Tibial nerve (tissue), 4 donors: ENCODE measurements at places on chromosomes 7 and 10. TPM values are rescaled to one million over a fixed set of nuclear protein-coding genes. Genes with fewer than 3 reads are reported as not detected.

DNA sequence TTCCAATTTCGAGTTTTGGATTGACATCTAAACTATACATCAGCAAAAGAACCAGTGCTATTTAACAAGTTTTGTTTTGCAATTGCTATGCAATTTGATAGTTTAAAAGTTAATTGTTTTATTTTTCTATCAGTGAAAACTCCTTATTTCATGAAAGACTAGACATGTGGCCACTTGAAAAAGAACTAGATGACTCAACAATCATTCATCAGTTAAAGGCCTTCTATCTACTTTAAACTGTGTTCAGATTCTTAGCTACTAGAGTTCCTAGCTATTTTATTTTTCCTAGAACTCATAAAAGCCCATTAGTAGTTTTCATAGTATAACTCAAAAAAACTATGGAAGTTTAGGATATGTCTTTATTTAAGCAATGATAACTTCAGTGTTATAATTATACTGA is 104.6 kb upstream of the LSM8 start:
- no peaks in the 10 kb centered on the region for H3K36me3 ChIP-seq
- no peaks in the 10 kb centered on the region for H3K4me1 ChIP-seq
- H3K4me3 ChIP-seq: no peak overlapping the region
- no peaks in the 10 kb centered on the region for H3K27me3 ChIP-seq
- no peak for DNase-seq

DNA sequence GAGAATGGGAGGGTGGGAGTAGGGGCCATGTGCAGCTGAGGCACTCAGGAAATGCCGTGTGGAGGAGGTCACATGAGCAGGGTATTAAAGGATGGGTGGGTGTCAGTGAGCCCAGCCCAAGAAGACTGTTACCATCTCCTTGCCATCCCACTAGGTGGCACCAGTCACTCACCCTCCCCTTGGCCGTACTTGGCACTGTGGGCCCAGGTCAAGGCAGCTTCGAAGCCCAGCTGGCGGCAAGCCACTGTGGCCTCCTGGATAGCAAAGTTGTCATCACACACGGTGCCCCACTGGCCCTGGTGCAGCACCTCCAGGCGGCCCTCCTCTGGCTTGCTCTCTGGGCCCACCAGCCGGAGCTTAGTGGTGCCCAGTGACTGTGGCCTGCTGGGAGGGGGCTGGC is 5.4 kb downstream of the LOXL4 start:
- H3K4me1 ChIP-seq: no peaks in the 10 kb centered on the region
- no peak overlapping the region for H3K4me3 ChIP-seq
- H3K27me3 ChIP-seq: no peaks in the 10 kb centered on the region
- no peaks in the 10 kb centered on the region for H3K36me3 ChIP-seq

Gene ARPC1B
- 312 TPM for total RNA-seq

Gene RNF133
- total RNA-seq: 2.4 TPM

DNA sequence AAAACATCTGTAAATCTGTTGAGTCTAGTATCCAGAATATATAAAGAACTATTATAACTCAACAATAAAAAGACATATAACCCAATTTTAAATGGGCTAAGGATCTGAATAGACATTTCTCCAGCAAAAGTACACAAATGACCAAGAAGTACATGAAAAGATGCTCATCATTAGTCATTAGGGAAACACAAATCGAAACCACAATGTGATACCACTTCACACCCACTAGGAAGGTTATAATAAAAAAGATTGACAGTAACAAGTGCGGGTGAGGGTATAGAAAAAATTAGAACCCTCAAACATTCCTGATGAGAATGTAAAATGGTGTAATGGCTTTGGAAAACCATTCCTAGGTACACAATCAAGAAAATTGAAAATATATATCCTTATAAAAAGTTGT is 4.1 kb downstream of the XPNPEP1 start:
- DNase-seq: no peak
- no peak overlapping the region for H3K4me3 ChIP-seq
- H3K27ac ChIP-seq: no peak overlapping the region
- no peaks in the 10 kb centered on the region for H3K27me3 ChIP-seq

- H3K4me3 ChIP-seq: no peak overlapping the region
- H3K4me1 ChIP-seq: no peaks in the 10 kb centered on the region
These were observed 33.6 kb downstream of the POT1 start for GRCh38 chr7:124896001-124896400.

Gene PRTFDC1
- total RNA-seq: 1.5 TPM

DNA sequence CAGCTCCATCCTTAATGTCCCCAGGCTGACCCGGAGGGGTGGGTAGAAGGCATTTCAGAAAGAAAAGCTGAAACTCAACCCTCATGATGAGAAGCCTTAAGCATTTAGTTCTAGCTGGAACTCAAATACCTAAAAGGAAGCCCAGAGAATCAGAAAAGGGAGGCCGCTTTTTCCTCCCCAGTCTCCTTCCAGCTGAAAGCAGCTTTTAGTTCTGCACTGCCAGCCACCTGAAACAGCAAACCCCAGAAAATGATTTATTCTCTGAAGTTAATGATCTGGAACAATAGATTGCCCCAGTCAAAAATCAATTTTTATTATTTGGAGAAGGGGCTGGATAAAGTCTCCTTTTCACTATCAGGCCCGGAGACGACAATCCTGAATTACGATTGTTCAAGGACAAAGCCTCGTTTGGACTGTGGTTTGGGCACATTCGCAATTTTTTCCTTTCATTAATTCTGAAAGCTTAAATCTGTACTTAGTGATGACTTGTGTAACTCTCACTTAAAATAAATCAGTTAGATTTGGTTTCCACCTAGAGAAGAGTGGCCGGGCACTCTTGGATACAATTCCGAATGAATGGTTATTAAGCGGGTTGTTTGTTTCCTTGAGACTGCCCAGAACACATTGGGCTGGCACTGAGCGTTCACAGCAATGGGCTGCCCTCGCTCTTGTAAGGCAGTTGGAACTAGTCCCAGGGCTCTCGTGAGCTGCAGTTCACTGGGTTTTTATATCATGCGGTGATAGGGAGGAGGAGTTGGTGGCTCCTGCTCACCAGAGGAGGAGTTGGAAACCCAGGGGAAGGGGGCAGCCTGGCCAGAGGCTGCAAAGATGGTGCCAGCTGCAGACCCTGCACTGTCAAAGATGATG is 262.2 kb downstream of the CCSER2 start:
- H3K4me1 ChIP-seq: no peaks in the 10 kb centered on the region
- H3K27ac ChIP-seq: no peak overlapping the region
- no peak overlapping the region for H3K4me3 ChIP-seq
- H3K36me3 ChIP-seq: no peaks in the 10 kb centered on the region
- H3K27me3 ChIP-seq: no peaks in the 10 kb centered on the region

Gene CAV1
- total RNA-seq: 295 TPM

DNA sequence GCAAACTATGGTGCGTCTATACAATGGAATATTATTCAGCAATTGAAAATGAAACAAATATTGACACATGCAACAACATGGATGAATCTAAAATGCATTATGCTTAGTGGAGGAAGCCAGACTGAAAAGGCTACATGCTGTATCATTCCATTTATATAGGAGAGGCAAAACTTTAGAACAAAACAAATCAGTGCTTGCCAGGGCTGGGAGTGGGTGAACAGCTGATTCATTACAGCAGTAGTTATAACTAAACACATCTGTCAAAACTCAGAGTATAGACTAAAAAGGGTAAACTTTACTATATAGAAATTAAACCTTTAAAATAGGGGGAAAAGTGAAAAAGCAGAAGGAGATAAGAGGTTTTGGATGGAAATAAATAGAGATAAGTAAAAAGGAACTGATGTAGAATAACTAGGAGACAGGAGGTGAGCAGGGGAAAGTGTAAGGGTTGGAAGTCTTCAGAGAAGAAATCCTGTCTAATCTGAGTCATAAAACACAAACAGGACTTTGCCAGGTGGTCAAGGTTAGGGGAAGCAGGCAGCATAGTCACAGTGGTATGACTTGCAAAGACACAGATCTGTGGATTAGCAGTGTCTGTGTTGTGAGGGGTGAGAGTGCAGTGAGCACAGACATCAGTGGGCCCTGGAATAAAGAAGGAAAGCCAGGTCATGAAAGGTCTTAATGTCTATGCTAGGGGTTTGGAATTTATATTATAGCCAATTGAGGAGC is 349.8 kb downstream of the PHTF2 start:
- no peak overlapping the region for H3K27ac ChIP-seq
- no peak overlapping the region for H3K4me3 ChIP-seq
- H3K4me1 ChIP-seq: no peaks in the 10 kb centered on the region
- DNase-seq: no peak
- no peaks in the 10 kb centered on the region for H3K27me3 ChIP-seq

- no peak overlapping the region for H3K27ac ChIP-seq
- H3K4me1 ChIP-seq: no peaks in the 10 kb centered on the region
- H3K27me3 ChIP-seq: no peaks in the 10 kb centered on the region
- no peak for DNase-seq
- no peaks in the 10 kb centered on the region for H3K36me3 ChIP-seq
- H3K4me3 ChIP-seq: no peak overlapping the region
These were observed 648.1 kb downstream of the ANKRD7 start for GRCh38 chr7:118872568-118872967.

- no peak overlapping the region for H3K27ac ChIP-seq
- no peak for DNase-seq
- no peaks in the 10 kb centered on the region for H3K27me3 ChIP-seq
These were observed 82.3 kb downstream of the HTR7 start for GRCh38 chr10:90775351-90776028.

GRCh38 chr10:31707093-31708039 is 221.3 kb downstream of the ARHGAP12 start:
- peak; percentile 40 for DNase-seq
- no peak overlapping the region for H3K4me3 ChIP-seq
- peaks cover 48% of the 10 kb centered on the region for H3K4me1 ChIP-seq

DNA sequence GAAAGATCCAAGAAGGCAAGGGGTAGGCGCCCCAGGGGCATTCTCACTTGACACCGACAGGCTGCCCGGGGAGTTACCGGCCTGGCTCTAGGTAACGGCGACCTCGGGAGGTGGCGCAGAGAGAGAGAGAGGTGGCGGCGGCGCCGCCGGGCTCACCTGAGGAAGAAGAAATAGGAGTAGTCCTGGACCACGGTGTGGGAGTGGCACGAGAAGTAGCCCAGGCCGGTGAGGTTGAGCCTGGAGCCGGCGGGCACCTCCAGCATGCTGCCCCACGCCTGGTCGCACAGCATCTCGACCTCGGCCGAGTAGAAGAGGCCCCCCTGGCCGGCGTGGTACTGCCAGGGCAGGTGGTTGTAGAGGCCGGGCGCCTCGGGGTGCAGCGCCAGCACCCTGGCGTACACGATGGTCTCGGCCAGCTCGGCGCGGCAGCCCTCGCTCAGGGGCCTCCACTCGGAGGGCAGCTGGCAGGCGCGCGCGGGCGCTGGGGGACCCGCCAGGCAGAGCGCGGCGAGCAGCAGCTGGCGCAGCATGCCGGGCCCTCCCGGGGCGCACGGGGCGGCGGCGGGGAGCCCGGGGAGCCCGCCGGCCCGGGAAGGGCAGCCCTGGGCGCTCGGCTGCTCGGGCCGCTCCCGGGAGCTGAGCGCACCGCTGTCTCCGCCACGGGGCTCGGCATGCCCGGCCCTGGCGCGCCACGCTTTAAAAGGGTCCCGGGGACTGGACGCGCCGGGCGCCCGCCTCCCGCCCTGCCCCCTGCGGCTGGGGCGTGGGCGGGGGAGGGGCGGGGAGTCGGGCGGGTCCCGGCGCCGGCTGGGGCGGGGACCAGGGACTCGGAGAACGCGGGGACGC is at the start of gene CCDC3:
TSS of gene CCDC3 (minus strand) at position 673 of the 846 bp plus-strand sequence. CDS start at position 530, 143 bp downstream.
- H3K4me1 ChIP-seq: no peaks in the 10 kb centered on the region
- H3K27ac ChIP-seq: peak within 1 kb of the TSS; percentile 64
- DNase-seq: no peak
- peak within 1 kb of the TSS; percentile 41 for H3K4me3 ChIP-seq
- H3K36me3 ChIP-seq: no peaks in the 10 kb centered on the region

DNA sequence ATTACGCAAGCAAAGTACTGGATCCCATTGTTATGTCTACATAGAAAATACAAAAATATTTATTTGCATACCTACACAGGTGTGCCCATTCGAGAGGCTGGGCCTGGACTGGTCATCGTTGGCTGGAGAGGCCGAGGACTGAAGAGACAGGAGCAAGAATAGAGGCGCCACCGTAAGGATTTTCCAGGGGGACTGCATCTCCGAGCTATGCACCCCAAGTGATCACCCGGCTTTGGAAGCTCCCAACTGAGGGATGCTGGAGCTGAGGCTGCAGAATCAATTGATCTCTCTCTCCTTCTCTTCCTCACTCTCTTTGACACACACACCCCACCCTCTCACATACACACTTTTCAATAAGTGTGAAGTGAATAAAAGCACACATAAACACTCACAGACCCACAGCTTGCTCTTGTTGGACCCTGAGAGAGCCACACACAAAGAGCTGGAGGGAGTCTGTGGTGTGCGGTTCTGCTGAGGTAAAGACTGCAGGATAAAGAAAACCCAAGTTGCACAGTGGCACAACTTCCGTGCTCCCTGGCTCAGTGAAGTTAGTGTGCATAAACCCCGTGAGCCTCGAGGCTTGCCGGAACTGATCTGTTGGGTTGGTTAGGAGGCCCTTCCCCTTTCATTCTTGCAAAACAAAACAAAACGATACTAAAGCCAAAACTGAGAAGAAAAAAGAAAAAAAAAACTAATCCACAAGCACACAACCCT is at the start of gene AOAH:
TSS of gene AOAH (minus strand) at position 544 of the 714 bp plus-strand sequence. CDS start at position 198, 346 bp downstream.
- H3K27me3 ChIP-seq: no peaks in the 10 kb centered on the region
- peak; percentile 42 for DNase-seq

- H3K27ac ChIP-seq: no peak overlapping the region
- no peaks in the 10 kb centered on the region for H3K4me1 ChIP-seq
- no peaks in the 10 kb centered on the region for H3K36me3 ChIP-seq
- no peak for DNase-seq
These were observed 191.0 kb downstream of the MAD1L1 start for GRCh38 chr7:2041496-2042367.

GRCh38 chr10:34119456-34119855 is 695.6 kb downstream of the PARD3 start:
- H3K27me3 ChIP-seq: no peaks in the 10 kb centered on the region
- no peak overlapping the region for H3K4me3 ChIP-seq
- DNase-seq: no peak
- no peak overlapping the region for H3K27ac ChIP-seq

Gene FAM13C
- 36.9 TPM for total RNA-seq

GRCh38 chr7:28442540-28443420 is 30.5 kb downstream of the CREB5 start:
- H3K4me3 ChIP-seq: no peak overlapping the region
- DNase-seq: no peak
- H3K36me3 ChIP-seq: no peaks in the 10 kb centered on the region
- no peaks in the 10 kb centered on the region for H3K27me3 ChIP-seq
- no peak overlapping the region for H3K27ac ChIP-seq

- DNase-seq: no peak
- H3K4me3 ChIP-seq: no peak overlapping the region
- H3K36me3 ChIP-seq: no peaks in the 10 kb centered on the region
- no peaks in the 10 kb centered on the region for H3K4me1 ChIP-seq
- peak overlapping the region; percentile 31 for H3K27ac ChIP-seq
These were observed 84.3 kb downstream of the KCNMA1 start for GRCh38 chr10:77553311-77553710.

- no peaks in the 10 kb centered on the region for H3K27me3 ChIP-seq
- no peak for DNase-seq
- no peak overlapping the region for H3K27ac ChIP-seq
- H3K4me1 ChIP-seq: no peaks in the 10 kb centered on the region
These were observed 28.9 kb upstream of the AHR start for GRCh38 chr7:17269341-17270221.

GRCh38 chr10:64283621-64284020 is 762.4 kb downstream of the REEP3 start:
- no peaks in the 10 kb centered on the region for H3K4me1 ChIP-seq
- no peak for DNase-seq
- H3K27ac ChIP-seq: no peak overlapping the region
- no peaks in the 10 kb centered on the region for H3K36me3 ChIP-seq
- no peak overlapping the region for H3K4me3 ChIP-seq

Gene MSMB
- not detected for total RNA-seq

GRCh38 chr7:4888161-4888560 is 4.6 kb upstream of the RADIL start:
- H3K4me3 ChIP-seq: no peak overlapping the region
- H3K4me1 ChIP-seq: no peaks in the 10 kb centered on the region
- no peaks in the 10 kb centered on the region for H3K36me3 ChIP-seq
- no peaks in the 10 kb centered on the region for H3K27me3 ChIP-seq
